ENCODE measurements at places on chromosomes 16 and 17. TPM values are rescaled to one million over a fixed set of nuclear protein-coding genes. Genes with fewer than 3 reads are reported as not detected.

MT4 gene
- total RNA-seq, result not detected

EVPLL gene
- 0.22 TPM for total RNA-seq

MLYCD gene
- 10.4 TPM for total RNA-seq

C16orf96 gene
- 0.10 TPM for total RNA-seq

TBC1D3E gene
- total RNA-seq, result not detected

TTC19 gene
- 27.0 TPM for total RNA-seq

ZFP3 gene
- 4.2 TPM for total RNA-seq

TBC1D3H gene
- total RNA-seq, result not detected

All from mesenteric fat pad (tissue), 1 donor.